ENCODE measurements at places on chromosomes 7 and 10.

DNA sequence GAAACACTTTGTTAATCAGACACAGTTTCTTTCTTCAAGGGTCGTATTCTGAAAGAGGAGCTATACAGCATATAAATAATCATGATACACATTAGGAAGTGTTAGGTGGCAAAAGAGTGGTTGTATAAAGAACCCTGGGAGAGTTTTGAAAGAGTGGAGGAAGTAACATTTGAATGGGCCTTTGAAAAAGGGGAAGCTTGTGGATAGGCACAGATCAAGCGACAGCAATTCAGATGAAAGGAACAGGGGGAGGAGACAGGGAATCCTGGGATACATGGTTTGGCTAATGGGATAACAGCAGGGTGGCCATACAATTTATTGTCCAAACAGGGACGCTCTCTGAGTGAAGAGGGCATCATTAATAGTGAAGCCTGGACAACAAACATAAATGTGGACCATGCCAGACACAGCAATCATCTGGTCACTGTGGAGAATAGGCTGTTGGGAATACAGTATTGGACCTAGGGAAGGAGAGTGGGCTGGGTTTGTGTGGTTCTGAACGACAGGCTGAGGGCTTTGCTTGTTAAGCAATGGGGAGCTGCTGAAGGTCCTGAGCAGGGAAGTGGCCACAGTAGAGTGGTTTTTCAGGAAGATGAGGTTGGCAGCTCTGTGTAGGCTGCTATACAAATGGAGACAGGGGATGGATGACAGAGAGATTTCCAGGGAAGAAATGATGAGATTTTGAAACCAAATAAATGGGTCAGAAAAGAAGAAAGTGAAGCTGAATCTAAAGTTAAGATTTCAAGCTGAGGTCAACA, 75.9 kb downstream of the ICA1 start:
- DNase-seq: no peak

DNA sequence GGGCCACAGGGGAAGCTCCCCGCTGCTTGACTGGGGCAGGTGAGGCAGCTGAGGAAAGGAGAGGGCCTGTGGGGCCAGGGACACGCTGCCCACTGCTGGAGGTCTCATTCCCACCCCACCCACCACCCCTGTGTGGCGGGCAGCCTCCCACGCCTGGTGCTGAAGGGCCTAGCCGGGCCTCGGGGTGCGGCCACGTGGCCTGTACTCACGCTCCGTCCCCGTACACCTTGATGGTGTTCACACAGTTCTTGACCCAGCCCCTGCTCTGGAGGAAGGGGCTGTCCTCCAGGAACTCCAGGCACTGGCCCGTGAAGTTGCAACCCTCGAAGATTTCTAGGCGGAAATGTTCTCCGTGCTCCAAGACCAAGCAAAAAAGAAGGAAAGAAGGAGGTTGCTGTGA, 4.0 kb downstream of the CRYGN start:
- no peak for DNase-seq

DNA sequence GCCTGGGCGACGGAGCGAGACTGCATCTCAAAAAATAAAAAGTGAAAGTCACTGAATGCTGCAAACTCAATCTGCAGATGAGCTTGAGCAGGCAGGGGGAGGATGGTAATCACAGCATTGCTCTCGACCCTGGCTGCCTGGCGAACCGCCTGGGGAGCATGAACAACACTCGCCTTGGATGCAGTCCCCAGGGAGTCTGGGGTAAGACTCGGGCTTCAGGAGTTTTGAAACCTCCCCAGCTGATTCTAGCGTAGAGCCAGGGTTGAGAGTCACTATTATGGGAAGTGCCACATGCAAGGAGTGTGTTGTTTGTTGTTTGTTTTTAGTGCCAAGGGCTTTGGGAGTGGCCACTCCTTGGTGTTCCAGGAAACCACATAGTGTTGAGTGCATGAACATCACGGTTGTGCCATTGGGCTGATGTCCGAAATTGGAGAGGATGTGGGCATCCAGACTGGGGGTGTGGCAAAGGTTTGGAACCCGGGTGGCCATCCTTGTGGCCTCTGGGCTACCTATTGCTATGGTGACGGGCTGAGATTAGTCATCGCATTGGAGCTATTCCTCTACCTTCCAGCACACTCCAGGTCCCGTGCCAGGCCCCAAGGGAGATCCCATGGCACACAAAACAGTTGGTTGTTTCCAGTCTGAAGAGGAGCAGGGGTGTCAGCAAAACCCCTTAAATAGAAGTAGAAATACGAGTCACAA, 92.6 kb downstream of the RGS10 start:
- DNase-seq: no peak

- DNase-seq: no peak
Measured at GRCh38 chr10:132521466-132522102, 16.0 kb upstream of the INPP5A start.

DNA sequence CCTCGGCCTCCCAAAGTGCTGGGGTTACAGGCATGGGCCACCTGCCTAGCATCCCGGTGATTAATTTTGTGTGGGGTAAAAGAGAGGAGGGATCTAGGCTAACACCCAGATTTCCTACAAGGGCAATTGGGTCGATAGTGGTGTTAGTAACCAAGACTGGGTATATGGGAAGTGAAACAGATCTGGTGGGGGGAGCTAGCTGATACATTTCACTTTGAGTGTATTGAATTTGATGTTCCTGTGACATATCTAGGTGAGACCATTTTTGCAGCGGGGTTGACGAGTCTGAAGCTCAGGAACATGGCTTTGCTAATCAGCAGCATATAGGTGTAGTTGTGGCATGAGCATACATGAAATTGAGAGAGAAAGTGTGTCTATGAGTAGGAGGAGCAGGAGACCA, 12.0 kb downstream of the CLCN1 start:
- DNase-seq: no peak

DNA sequence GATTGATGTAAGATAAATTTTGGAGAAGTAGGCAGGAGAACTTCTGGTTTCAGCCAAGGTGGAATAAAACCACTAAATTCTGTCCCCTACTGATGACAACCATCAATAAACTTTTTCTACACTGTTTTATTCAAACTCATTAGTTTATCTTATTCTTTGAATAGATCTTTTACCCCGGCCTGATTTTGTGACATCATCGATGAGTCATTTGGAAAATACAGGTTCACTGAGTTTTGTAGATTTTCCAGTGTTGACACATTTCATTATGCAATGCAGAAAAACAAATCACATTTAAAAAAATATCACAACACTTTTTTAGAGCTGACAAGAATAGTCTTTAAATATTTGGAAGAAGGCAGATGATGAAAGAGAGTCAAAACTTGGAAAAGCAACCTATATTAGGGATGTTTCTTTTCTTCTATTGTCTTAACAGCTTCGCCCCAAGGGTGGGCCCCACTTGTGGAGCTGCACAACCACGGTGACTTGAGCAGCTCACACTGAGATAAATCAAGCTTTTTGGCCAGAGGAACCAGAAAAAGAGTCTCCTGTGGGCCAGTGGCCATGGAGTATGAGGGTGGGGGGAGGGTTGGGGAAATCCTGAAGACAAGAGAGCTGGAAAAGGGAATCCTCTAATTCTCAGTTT, 112.8 kb downstream of the PTEN start:
- DNase-seq: no peak

All from cerebellum (tissue), 4 donors.